AML-193 (cell line): ENCODE measurements at places on chromosomes 13 and 19.

DNA sequence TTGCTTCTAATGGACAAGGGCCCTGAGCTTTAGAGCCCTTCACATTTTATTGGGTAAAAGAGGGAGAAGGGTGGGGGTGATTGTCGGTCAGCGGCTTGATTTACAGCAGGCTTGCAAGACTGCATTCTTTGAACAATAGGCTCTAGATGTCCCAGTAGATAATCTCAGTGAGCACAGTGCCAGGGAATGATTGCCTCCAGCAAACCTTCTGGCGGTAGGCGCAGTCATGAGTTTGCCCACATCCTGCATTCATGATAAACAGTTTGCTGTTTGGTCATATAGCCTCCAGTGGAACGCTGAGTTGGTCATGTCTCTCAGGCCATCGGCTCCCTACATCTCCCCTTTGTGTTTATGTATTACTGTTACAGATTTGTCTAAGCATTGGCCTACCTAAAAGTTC lies 12.6 kb downstream of the ZNF528 start:
- no peak for DNase-seq

- DNase-seq: peak; percentile 68
Measured at GRCh38 chr13:45511310-45512097, 46.8 kb downstream of the COG3 start.

GRCh38 chr19:35087393-35087792 lies 28.2 kb upstream of the FXYD3 start:
- no peak for DNase-seq

GRCh38 chr13:74841651-74842050 lies 640.3 kb downstream of the TBC1D4 start:
- no peak for DNase-seq

GRCh38 chr13:22461854-22462490 lies 718.8 kb upstream of the SGCG start:
- DNase-seq: no peak

GRCh38 chr19:13212759-13213330 lies 62.6 kb downstream of the IER2 start:
- peak; percentile 19 for DNase-seq

GRCh38 chr13:44240611-44241145 lies 132.9 kb upstream of the SERP2 start:
- no peak for DNase-seq

- no peak for DNase-seq
Measured at GRCh38 chr19:4686700-4687099, 16.6 kb upstream of the MYDGF start.

- no peak for DNase-seq
Measured at GRCh38 chr13:90866006-90866405, 481.5 kb upstream of the MIR17HG start.

DNA sequence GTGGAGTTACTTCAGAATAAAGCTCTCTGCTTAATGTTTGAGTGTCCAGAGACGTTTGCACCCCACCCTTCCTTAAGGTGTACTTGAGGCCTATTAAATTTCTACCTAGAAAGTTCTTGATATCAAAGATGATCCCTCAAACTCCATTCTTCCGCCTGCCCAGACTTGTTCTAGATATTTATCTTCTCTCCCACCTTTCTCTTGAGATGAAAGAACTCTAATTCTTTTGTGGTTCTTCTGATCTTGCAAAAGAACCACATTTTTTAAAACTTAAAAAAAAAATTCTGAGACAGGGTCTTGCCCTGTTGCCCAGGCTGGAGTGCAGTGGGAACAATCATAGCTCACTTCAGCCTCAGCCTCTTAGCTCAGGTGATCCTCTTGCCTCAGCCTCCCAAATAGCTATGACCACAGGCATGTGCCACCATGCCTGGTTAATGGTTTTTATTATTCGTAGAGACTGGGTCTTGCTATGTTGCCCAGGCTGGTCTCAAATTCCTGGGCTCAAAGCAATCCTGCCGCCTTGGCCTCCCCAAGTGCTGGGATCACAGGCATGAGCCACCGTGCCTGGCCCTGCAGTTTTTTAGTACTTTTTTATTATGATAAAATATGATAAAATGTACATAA lies 94.3 kb downstream of the SIPA1L3 start:
- no peak for DNase-seq

GRCh38 chr13:94435604-94436226 lies 43.8 kb downstream of the DCT start:
- DNase-seq: peak; percentile 59

DNA sequence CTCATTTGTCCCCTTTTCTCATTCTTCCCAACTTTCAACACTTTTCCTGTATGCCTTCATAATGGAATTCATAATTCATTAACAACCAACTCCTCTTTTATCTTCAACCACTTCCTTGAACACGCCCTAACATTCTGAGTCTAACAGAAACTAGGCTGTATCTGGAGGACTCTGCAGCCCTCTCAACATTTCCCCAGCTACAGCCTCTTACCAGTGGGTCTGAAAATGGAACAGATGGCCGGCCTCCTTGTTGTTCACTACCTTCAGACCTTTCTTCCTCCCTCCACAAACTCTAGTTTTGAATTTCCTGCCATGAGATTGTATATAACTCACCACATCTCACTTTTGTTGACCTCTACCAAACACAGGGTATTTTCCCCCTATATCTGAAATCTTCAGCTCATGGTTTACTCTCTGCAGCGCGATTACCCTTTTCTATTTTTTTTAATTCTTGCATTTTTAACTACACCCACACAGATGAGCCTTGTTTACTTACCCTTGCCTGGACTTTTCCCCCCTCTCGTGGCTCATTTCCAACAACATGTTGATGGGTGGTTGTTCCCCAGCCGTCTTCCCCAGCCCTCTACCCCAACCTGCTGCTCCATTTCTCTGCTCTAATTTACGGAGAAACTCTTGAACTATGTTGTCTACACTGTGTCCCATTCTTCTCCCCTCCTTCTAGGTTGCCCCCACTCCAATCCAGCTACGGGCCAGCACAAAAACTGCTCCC lies 846 bp downstream of the ZNF790 start:
- no peak for DNase-seq

DNA sequence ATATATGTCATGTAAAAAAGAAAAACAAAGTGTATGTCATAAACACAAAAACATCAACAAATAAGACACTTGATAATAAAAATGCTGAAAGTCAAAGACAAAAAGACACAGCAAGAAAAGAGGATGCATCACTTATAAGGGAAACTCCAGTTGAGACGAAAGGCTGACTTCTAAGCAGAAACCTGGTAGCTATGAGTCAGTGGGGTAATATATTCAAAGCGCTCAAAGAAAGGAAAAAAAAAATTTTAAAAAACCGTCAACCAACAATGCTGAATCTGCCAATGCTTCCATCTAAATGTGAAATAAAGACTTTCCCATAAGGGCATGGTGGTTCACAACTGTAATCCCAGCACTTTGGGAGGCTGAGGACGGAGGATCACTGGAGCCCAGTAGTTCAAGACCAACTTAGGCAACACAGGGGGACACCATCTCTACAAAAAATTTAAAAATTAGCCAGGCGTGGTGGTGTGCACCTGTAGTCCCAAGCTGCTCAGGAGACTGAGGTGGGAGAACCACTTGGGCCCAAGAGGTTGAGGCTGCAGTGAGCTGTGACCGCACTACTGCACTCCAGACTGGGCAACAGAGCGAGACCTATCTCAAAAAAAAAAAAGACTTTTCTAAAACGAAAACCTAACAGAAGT lies 24.0 kb downstream of the USP12 start:
- DNase-seq: no peak

- DNase-seq: peak; percentile 25
Measured at GRCh38 chr13:112182846-112183531, 116.0 kb downstream of the SOX1 start.

DNA sequence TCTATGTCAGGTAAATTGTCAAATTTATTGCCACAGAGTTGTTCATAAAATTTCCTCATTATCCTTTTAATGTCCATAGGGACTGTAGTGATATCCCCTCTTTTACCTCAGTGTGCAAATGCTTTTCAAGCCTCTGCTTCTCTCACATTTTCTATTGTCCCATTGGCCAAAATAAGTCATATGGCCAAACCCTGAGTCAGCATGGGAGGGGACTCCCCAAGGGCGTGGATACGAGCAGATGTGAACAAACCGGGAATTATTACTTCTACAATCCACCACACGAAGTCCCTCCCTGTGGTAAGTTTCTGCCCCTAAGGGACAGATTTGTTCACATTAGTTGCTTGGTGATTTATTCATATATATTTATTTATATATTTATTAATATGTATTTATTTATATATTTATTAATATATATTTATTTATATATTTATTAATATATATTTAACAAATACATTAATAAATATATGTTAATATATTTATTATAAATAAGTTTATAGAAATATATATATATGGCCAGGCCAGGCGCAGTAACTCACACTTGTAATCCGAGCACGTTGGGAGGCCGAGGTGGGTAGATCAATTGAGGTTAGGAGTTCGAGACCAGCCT lies 20.1 kb upstream of the CAMSAP3 start:
- no peak for DNase-seq

DNA sequence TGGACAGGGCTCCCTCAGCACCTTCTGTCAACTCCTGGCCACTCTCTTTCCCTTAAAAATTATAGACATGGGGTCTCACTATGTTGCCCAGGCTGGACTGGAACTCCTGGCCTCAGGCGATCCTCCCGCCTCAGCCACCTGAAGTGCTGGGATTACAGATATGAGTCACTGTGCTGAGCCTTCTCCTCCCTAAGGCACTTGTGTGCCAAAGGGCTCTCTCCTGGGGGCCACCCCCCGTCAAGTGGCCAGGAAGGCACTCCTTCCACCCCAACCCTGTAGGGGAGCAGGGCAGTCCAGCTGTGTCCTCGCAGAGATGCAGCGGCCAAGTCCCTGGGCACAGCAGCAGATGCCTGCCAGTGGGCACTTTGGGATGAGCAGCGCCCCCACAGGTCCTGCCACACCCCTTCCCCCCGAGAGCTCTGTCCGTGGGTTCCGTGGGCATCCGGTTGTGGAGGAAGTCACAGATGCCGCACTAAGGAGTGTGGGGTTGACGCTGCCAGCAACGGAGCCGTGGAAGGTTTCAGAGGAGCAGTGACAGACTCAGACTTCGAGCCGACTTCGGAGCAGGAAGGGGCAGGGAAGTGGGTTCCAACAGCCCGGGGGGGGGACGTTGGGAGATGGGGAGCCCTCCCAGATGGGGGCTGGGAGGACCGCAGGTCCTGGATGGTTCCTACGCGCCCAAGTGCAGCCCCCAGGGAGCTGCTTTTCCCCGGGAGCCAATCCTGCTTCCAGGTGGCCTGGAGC lies 3.3 kb upstream of the UQCR11 start:
- no peak for DNase-seq
